ENCODE measurements at places on chromosomes 7 and 10.

GRCh38 chr10:31314256-31315150 is 4.5 kb upstream of the ZEB1 start:
- no peak for DNase-seq

- DNase-seq = no peak
These were observed 498.7 kb downstream of the NXPH1 start for GRCh38 chr7:8931906-8932646.

DNA sequence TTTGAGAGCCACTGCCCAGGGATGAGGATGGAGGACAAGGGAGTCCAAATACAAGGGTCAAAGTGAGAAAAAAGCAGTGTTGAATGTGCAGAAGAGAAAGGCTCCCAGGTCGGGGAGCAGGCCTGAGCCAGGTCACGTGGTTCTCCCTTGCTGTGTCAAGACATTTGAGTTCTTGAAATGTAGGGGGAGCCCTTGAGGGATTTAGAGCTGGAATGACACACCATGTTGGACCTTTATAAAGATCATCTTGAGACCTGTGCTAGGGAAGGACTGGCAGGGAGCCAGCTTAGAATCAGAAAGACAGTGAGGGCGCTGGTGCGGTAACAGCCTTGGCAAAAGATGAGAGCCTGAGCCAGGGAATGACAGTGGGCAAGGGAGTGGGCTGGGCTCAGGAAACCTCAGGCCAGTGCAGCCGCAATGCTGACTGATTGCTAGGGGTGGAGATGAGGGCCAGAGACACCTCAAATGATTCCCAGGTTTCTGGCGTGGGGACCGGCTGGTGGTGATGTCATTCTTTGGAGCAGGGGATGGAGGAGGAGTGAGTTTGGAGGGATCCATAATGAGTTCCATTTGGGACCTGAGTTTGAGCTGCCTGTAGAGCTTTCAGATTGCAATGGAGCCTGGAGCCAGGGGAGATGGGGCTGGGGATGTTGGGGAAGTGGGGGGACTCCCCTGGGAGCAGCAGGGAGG is 120.1 kb downstream of the PTPN20 start:
- peak; percentile 55 for DNase-seq

GRCh38 chr10:77872947-77873535 is 53.5 kb downstream of the DLG5 start:
- no peak for DNase-seq

GRCh38 chr10:30241422-30242110 is 107.5 kb downstream of the MTPAP start:
- no peak for DNase-seq

GRCh38 chr10:62885684-62886461 is 69.7 kb upstream of the EGR2 start:
- no peak for DNase-seq

DNA sequence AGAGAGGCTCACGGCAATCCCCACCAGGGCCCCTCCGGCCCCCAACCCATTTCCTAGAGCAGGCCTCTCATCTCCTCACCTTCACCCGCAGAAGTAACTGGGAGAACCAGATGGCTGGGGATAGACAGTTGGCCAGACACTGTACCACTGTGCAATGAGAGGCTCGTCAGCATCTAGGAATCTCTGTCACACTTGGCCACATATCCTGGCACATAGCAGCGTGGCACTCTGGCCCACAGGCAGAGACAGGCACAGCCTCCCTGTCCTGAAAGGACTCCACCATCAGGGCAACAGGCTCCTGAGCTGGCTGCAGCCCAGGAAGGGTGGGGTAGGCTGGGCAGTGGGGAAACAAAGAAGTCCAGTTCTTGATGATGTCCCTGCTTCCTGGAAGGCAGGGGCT is 45.8 kb downstream of the C10orf143 start:
- DNase-seq = no peak

DNA sequence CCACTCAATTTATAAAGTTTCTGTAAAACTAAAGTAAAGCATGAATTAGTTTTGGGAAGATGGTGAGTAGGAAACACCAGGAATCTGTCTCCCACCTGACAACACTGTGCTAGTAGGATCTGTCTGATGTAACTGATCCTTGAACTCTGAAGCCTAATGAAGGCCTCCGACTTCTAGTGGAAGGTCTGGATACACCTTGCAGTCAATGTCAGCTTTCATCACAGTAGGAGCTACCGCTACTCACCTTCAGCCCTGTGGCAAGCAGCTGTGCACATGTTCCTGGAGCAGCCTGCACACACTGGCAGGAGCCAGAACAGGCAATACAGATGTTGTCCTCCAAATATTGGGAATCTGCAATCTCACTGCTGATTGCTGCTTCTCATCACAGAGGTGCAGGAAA is 471.4 kb downstream of the PTPRN2 start:
- no peak for DNase-seq

GRCh38 chr10:7297094-7297493 is 113.7 kb downstream of the SFMBT2 start:
- no peak for DNase-seq

GRCh38 chr7:159020987-159021386 is 123.7 kb downstream of the VIPR2 start:
- DNase-seq = no peak

DNA sequence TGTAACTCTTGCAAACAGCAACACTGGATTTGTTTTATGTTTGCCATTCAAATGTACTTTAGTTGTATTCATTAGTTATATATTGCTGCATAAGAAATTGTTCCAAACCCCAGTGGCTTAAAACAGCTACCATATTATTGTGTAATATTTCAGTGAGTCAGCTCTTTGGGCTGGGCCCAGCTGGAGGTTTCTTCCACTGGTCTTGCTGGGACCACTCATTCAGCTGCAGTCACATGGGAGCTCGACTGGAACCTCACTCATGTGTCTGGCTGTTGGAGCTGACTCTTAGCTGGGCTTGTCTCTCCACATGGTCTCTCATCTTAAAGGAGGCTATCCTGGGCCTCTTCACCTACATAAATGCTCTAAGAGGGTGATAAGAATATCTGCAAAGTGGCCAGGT is 23.2 kb upstream of the PIP4K2A start:
- peak; percentile 84 for DNase-seq

DNA sequence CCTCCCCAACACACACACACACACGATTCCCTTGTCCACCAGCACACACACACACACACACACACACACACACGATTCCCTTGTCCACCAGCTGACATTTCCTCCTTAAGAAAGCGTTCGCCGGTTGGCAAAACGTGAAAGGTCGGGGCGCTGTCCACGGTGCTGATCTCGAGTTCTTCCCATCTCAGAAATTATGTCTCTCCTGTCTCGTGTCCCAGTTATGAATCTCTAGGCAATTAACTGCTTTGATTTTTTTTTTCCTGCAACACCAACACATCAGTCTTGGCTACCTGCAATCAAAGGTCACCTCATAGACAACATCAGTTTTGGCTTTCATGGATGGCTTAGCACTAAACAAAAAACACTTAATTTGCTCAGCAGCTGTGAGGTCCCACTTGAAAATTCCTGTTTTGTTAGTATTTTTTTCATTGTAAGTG is 1.9 kb downstream of the INA start:
- DNase-seq = no peak

- no peak for DNase-seq
These were observed 10.8 kb downstream of the LFNG start for GRCh38 chr7:2530071-2530987.

- no peak for DNase-seq
These were observed 141.6 kb downstream of the MGMT start for GRCh38 chr10:129608653-129609052.

DNA sequence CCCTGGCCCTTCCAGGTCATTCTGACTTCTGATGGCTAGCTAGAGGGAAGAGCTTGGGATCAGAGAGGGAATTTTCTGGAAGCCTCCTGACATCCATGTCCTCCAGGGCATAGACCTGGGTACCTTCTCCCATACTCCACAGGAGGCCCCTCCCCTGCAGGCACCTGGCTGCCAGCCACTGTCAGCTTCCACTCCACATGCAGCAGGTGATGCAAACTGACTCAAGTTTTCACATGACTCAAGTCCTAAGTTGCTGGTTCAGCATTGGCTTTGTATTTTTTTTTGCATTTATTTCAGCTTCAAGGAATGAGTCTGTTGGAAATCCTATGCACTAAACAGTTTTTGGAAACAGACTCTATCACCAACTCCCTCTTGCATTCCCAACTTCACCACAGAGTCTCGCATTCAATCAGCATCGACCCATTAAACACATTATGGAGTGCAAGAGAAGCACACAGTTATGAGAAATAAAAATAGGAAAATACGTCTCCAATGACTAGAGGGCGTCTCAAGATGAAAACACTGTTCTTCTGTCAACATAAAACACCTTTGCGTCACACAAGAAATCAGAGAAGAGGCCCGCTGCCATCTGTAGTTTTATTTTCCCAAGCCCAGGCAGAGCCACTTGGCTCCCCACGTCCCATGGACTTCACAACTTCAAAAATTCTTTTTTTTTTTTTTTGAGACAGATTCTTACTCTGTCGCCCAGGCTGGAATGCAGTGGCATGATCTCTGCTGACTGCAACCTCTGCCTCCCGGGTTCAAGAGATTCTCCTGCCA is 362.6 kb upstream of the MGMT start:
- peak; percentile 48 for DNase-seq
